Cortex of kidney (tissue), 1 donor: ENCODE measurements at places on chromosomes 3 and 15.

GRCh38 chr15:40859206-40859851 lies 14.7 kb downstream of the RHOV start:
- no peak for DNase-seq

- no peak for DNase-seq
Measured at GRCh38 chr3:65785065-65785645, 253.6 kb downstream of the MAGI1 start.

DNA sequence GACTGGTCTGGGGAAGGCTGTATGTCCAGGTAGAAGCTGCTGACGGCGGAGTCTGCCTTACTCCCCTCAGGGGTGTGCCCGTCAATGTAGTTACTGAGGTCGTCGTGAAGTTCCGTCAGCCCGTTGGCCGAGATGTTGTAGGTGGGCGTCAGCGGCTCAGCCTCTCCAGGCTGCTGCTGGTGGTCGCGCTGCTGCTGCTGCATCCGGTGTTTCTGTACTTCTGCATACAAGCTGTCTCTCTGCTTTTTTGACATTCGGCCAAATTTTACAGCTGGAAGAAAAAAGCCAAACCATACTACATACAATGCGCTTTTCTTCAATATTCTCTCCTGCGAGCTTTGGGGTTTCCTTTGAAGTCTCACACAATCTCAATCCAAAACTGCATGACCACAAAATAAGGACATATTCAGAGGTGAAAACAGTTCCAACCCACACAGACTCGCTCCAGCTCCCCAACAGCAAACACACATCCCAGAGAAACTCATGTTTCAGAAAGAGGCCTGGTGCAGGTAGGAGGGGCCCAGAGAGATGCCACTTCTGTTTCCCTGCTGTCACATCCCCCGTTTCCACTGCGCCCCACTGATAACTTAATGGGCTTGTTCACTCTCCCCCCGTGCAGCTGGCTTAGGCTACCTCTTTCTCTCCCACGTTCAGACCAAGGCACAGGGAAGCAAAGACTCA lies 32.5 kb upstream of the ICE2 start:
- no peak for DNase-seq

- DNase-seq, result no peak
Measured at GRCh38 chr3:171543759-171544300, 83.6 kb upstream of the TNIK start.

DNA sequence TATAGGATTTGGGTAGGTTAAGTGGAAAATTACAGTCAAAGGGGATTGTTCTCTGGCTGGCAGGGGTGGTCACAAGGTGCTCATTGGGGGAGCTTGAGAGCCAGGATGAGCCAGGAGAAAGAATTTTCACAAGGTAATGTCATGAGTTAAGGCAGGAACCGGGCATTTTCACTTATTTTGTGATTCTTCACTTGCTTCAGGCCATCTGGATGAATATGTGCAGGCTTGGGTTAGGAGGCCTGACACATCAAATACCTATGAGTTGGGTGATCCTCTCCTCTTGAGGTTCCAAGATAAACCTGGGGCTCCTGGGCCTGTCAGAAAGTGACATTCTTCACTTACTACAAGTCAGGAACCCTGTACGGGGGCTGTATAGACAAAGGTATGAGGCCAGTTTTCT lies 68.7 kb downstream of the CD200 start:
- DNase-seq, result no peak

DNA sequence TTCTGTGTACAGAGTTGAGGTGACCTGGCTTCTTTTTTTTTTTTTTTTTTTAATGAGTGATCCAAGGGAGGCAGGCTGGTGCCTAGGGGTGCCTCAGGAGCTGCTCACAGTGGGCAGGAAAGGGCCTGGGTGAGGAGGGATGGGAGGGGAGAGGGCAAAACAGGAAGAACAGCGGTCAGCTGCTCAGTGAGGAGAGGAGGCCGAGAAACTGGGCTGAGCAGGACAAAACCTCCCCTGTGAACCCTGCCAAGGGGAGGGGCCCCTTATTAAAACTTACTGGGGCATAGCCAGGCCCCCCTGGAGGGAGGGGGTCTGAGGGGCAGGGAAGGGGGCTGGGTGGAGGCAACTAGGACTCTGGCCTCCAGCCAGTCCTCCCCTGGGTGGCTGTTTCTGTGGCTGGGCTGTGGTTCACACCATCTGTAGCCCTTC lies 3.5 kb downstream of the PLEKHO2 start:
- peak; percentile 23 for DNase-seq

GRCh38 chr3:45191424-45191823 lies 34.7 kb downstream of the TMEM158 start:
- DNase-seq, result no peak

DNA sequence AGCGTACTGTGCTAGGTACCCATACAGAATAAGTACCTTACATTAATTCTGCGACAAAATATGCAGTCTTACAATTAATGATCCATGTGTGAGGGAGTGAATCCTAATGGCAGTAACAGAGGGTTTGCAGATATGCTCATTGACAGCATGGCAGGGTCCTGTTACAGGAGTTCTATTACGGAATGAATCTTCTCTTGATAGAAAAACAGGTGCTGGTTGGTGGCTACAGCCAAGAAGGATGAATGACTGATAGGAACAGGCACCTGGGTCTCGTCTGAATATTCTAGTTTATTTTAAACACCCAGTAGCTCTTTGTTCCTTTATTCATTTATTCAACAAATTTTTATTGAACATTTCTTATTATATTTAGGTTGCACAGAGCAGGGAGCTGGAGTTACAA lies 22.8 kb downstream of the PGBD4 start:
- DNase-seq, result no peak

- no peak for DNase-seq
Measured at GRCh38 chr3:181555681-181556080, 156.0 kb upstream of the SOX2 start.

DNA sequence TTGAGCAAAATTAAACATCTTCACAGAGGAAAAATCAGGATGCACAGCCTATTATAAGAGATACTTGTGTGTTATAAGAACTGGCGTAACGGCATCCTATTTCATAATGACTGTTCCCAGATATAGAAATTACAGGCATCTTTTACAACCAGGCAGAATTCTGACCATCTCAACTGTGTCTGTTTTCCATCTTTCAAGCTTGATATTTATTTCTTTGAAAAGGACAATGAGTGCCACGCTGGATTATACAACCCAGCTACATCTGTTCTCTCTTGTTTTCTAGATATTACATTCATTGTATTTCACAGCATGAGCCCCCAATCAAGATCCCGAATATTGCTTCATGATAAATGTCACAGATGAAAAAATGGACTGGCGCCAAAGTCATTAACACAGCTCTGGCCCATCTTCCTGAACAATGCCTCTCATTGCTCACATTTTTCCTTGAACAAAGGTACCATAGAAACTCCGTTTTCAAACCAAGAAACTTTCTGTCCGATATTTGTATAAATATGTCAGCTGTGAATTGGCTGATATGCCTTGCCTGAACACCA lies 420.6 kb downstream of the TBL1XR1 start:
- no peak for DNase-seq

GRCh38 chr3:109081746-109082510 lies 36.0 kb downstream of the MORC1 start:
- DNase-seq, result no peak

DNA sequence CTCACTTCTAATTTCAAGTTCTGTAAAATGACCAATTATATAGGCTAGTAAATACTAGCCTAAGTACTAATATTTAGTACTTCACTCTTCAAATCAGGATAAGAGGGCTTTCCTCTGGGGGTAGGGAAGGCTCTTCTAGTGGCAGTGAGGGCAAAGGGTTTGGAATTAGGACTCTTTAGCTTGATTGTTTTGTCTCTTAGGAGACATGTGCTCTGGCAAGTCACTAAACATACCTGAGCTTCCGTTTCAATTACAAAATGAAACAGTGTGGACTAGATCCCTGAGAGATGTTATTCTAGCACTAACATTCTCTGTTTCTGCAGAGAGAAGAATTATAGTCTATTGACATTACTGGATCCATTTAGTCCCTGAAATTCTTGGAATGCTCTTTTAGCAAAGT lies 71.5 kb downstream of the PCOLCE2 start:
- DNase-seq, result no peak

DNA sequence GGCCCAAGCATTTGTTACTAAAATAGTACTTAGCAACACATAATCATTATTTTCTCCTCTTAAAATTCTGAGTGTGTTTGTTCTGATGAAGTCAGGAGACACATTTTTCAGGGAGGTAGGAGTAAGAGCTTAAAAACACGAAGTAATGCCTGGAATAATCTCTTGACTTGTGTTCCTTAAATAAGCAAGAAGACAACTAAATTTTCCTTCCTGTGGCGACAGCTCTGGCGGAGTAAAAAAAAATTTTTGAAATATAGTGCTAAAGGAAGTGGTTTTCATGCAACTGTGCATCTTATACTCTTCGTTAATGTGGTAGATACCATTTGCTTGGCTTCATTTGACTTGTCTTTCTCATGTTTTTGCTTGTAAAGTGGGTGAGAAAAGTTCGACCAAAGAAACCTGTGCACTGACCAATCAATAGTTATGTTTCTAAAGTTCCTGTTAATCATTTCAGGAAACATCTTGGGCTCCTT lies 11.1 kb upstream of the MBNL1 start:
- no peak for DNase-seq

DNA sequence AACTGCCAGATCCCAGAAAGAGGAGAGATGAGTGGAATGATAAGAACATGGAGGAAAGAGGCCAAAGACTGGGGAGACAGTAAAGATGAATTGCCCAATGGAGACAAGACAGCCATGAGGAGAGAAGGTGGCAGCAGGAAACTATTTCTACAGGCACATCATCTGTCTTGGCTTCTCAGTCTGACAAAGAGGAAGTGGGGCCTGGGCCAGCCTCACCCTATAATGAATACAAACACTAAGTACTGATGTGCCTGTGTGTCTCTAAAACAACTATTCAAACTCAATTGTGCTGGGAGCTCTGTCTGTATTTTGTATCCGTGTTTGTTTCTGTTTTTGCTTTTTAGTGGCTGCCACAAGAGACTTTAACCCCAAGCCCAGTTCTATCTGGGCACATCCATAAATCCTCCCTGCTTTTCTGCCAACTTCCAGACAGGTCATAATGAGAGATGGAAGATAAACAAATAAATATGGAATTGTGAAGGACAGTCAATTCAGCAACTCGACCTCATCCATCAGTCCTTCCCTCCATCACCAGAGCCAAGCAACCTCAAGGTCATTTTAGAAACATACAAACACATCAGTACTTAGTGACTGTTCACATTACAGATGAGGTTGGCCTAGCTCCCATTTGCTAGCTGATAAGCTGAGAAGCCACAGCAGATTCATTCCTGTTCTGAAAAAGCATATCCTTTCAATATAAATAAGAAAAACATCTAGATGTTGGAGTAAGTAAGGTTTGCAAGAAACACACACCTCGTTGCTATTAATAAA lies 116.7 kb downstream of the CADPS start:
- no peak for DNase-seq

DNA sequence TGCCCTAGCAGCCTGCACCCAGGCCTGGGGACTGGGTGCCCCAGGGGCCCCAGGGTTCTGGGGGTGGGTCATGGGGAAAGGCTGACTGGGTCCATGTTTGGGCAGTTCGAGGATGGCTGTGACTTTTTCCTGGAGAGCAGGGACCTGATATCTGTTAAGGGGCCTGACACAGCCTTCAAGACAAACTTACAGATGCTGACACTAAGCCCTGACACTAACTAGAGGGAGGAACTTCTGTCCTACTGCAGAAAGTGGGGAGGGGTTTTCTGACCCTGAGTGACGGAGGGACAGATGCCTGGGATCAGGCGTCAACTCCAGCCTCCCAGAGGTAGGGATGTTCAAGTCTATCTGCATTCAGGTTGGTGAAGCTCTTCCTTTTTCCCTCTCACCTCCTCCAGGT lies 45.0 kb upstream of the SLC6A11 start:
- DNase-seq, result no peak

GRCh38 chr3:139756529-139757103 lies 78.8 kb upstream of the NMNAT3 start:
- no peak for DNase-seq

DNA sequence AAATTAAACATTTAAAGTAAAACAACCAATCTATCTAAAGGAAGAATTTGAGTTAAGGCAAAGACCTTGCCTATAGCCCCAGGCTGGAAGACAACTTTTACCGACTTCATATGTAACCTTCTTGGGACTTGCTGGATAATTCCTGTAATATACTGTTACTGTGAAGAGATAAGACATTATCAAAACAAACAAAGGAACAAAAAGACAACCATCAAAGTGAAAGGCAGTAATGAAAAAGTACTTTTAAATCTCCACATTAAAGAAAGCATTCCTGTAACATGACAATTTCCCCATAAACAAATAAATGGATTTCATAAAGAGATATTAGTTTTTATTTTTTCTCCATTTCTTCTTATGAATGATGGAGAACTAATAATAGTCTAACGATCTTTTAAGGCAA lies 2.4 kb downstream of the CMTM6 start:
- DNase-seq, result no peak

- DNase-seq, result no peak
Measured at GRCh38 chr3:161731968-161732367, 235.4 kb downstream of the OTOL1 start.

GRCh38 chr3:31890742-31891469 lies 90.2 kb downstream of the OSBPL10 start:
- no peak for DNase-seq

DNA sequence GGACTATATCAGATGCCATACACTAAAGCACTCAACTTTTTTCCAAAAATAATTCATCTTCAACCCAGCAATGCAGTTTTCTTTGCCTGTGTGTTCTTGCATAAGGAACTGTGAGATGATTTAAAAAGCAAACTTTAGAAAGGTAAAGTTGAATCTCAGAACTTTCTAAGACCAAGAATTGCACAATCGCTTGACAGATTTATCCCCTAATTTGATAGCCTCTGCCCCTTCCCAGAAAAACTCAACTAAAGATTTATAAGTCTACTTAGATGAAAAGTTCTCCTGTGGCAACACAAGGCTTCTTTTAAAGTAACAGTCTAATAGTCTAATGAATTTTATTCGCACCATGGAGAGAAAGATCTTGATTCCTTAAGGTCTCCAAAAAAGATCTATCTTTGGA lies 259.3 kb downstream of the MAGI1 start:
- no peak for DNase-seq

- DNase-seq, result no peak
Measured at GRCh38 chr3:124797426-124797945, 67.2 kb downstream of the UMPS start.

DNA sequence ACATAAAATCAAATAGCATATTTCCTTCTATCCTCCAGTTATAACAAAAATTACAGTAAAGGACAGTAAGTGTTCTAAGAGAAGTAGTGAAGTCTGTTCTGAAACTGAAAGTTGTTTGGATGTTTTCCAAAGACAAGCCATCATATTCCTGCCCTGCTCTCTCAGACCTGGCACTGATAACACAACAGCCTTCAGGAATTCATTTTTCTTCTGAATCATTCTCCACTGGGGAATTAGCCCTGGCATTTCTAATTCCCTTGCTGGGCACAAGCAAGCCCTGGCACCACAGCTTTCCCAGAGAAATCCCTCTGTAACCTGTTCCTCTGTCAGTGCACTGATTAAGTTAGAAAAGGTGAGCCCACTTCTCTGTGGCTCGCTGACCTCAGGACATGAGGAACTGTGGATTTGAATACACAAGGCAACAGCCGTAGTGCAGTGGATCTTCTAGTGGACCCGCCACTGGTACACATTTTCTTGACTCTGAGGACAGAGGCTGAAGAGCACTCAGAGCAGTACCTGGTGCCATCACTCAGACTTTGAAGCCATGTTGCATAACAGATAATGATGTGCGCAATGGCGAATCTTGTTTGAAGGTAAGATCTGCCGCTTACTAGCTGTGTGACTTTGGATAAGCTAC lies 61.6 kb downstream of the WWTR1 start:
- DNase-seq, result no peak

GRCh38 chr3:61608072-61608471 lies 46.7 kb downstream of the PTPRG start:
- no peak for DNase-seq
